ENCODE measurements at places on chromosomes 11 and 22.

DNA sequence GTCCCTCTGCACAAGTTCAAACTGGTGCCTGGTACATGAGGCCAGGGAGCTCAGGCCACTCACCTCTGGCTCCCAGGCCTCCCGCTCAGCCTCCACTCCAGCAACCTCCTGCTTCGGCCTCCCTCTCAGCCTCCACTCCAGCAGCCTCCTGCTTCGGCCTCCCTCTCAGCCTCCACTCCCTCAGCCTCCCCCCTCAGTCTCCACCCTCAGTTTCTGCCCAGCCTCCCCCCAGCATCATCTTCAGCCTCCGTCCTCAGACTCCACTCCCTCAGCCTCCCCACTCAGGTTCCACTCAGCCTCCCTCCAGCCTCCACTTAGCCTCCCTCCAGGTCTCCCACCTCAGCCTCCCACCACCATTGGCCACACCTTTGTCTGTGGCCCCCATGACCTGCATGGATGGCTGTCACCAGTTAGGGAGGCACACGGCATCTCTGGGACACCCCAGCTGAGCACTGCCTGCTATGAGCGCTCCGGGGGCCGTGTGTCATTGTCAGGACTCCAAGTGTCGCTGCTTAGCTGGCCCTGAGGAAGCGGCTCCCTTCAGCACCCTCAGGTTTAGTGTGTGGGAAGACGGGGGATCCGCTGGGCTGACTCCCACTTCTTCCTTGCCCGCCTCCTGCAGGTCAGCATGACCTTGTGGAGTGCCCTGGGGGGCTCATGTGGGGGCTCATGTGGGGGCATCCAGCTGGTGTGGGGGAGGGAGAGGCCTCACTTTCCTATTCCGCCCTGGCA is 39.0 kb downstream of the GRAMD4 start:
- DNase-seq, result no peak

- DNase-seq, result peak; percentile 86
These were observed 20.8 kb upstream of the LINC01488 start for GRCh38 chr11:69460540-69461257.

DNA sequence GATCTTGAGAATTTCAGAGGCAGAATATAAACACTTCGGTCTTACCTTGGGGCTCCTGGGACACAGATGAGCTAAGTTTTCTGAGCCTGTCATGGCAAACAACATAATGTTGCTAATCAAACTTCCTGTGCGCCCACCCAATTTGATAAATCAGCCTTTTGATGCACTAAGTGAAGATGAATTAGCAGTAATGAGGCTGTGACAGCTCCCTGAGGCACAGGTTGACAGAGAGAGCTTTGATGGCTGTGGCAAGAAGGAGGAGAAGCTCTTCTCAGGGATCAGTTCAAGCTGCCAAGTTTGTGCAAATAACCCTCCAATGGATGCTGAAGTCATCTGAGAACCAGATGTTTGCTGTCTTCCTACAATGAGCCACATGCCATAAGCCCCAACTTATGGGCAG is 34.4 kb downstream of the DRD2 start:
- no peak for DNase-seq

DNA sequence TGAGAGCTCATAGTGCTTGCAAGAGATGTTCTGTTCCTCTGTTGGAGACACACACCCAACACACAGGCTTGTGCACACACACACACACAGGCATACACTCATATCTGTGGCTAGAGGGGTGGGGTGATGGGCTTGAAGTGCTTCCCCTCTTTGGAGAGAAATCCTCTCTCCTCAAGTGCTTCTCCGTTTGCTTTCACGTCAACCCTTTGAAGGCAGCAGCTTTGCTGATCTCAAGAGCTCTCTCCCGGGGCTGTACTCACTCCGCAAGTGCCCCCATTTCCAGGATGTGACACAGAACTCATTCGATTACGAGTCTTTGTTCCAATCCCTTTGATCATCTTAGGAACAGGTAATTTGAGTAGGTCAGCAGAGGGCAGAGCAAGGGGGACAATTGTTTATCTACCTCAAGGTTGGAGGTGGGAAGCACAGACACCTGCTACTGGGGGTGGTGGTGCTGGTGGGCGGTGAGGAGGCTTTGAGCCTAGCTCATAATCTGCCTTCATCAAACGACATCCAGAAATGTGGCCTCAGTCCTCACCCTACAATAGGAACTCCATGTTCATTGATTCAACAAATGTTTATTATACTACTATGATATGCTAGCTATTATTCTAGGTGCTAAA is 529.8 kb upstream of the CADM1 start:
- no peak for DNase-seq

GRCh38 chr11:70660889-70661197 is 262.5 kb downstream of the CTTN start:
- no peak for DNase-seq

GRCh38 chr11:45104790-45105084 is 41.7 kb upstream of the PRDM11 start:
- DNase-seq, result no peak

- no peak for DNase-seq
These were observed 81.5 kb downstream of the PDE3B start for GRCh38 chr11:14725150-14725549.

GRCh38 chr11:13896175-13896980 is 66.1 kb upstream of the SPON1 start:
- no peak for DNase-seq

DNA sequence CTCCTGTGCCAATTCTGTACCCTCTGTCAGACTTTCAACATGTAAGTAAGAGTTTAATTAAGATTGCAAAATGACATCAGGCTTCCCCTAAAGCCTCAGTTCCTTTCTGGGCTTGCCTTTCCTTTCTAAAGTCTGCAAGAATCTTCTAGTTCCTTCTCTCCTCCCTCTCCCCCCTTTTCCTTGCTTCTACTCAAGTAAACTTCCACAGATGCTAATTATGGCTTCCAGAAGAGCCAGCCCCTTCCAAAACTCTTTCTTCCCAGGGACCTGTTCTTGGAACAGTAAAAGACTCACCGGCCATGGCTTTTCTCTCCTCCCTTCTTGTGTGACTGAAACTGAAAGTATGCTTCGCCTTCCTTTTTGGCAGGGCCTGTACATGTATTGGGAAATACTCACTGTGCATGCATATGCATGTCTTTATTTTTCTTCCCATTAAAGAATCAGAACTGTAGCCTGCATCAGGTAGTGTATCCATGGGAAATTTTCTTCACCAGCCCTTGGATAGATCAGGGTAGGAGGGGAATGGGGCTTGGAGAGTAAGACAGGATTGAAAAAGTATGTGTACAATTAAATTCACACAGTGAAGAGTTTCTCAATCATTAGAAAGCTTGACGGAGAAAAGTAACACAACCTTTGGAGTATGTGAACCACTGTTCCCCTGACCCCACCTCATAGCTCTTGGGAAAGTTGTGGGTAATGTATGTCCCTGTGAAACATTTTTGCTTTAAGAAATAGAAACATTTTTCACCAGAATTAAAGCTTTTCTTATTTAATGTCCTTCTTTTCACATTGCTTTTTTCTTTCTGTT is at the start of gene CASP1:
Gene CASP1, minus strand, starts transcription at position 332 of the 808 bp plus-strand sequence. Its CDS starts 31 bp downstream, at position 301.
- peak; percentile 48 for DNase-seq

DNA sequence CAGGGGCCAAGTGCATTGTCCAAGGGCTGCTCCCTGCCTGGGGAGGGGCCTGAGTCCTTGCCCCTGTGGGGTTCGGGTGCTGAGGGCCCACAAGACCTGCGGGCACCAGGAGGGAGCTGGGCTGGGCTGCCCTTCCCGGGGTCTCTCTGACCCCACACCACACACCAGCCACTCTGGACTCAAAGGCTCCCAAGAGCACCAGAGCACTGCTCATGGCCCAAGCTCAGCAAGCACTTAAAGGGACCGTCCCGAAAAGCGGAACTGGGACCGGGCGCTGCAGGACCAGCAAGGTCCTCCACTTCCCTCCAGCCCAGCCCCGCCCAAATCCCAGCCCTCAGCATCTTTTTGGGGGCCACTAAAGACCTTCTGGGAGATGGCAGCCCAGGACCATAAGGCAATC is 5.3 kb downstream of the LSP1 start:
- no peak for DNase-seq

DNA sequence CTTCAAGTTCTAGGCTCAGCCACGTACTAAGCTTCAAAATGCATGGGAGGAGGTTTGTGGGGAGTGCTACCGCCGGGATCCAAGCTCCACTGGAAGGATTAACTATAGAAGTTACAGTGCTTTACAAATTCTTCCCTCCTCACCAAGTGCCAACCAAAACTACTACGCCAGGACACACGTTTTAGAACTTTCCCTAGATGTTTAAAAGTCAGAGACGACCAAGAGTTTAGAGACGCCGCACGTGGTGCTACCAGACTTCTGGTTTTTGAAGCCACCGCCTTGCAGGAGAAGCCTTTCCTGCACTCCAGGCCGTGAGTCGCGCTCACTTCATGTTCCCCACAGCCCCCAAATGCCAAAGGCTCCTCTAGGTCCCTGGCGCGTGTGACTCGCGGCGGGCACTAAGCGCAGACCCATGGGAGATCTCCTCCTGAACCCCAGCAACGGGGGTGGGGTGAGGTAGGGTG is 734 bp downstream of the SNU13 start:
- DNase-seq, result peak; percentile 35

DNA sequence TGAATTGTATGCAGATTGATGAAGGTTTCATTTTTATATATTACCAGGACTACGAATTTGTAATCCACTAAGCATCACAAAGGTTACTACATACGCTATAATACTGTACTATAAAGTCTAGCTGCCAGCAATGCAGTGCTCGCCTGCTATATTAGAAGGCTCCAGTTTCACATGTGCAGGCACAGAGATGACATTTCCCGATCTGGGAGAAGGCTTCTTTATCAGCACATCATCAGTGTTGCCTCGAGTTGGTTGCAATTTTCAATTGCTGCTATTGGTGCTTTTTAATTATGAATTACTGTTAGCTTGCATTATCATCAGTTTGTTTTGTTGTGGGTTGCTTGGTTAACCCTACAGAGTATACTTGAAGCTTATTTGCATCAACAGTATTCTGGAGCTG is 143.2 kb upstream of the TEAD1 start:
- DNase-seq, result no peak

GRCh38 chr11:6606471-6607189 is 3.1 kb downstream of the ILK start:
- peak; percentile 93 for DNase-seq

DNA sequence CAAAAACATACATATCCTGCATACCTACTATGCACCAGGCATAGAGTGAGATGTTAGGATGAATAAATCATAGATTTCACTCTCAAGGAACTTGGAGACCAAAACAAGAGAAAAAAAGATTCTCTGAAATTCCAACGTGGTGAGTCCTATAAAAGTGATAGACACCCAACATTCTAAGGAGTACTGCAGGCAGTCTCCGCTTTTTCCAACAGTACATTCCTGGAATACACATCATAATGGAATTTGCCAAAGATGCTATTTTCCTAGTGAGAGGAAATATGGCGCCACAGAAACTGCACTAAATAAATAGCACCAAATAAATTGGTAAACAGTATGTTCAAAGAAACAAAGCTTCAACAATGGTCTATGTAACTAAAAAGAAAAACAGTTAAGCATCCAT is 6.0 kb downstream of the TMEM123 start:
- peak; percentile 74 for DNase-seq

- DNase-seq, result no peak
These were observed 100.9 kb downstream of the CTTN start for GRCh38 chr11:70498976-70499801.

DNA sequence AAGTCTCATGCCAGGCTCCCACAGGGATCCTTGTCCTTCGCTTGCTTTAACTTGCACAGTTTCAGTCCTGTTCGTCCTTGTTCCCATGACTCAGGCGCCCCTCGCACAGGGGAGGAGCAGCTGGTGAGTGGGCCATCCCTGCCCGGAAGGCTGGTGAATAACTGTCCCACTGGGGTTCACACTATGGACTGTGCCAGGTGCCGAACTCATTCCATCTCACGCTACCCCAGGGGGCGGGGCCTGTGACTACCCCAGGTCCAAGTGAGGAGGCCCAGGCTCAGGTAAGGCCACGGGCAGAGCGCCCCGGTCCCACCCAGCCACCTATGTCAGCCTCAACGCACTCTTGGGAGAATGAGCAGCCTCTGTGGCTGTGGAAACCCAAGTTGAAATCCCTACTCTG is 7.2 kb upstream of the CARD10 start:
- DNase-seq, result no peak

DNA sequence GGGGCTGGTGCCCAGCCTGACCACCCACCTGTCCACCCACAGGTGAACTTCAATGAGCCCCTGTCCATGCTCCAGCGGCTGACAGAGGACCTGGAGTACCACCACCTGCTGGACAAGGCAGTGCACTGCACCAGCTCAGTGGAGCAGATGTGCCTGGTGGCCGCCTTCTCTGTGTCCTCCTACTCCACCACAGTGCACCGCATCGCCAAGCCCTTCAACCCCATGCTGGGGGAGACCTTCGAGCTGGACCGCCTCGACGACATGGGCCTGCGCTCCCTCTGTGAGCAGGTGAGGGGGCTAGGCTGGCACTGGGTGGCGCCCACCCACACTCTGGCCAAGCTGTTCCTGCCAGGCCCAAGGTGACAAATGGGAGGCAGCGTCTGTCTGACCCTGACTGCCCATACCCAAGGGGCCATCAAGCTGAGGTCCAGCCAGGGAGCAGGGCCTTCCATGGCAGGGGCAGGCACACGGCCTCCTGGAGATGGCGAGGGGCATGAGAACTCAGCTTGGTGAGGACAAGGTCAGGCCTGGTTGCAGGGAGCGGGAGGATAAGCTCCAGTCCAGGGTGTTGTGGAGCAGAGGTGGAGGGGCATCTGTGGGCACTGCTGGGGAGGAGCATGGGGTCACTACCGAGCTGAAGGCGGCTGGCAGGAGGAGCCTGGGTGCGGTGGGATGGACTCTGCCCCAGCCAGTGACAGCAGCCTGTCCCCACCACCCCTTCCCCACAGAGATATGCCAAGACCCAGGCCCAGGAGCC is 77.7 kb downstream of the MORC2 start:
- peak; percentile 78 for DNase-seq

- DNase-seq, result no peak
These were observed 118.3 kb downstream of the BUD13 start for GRCh38 chr11:116654526-116654925.

DNA sequence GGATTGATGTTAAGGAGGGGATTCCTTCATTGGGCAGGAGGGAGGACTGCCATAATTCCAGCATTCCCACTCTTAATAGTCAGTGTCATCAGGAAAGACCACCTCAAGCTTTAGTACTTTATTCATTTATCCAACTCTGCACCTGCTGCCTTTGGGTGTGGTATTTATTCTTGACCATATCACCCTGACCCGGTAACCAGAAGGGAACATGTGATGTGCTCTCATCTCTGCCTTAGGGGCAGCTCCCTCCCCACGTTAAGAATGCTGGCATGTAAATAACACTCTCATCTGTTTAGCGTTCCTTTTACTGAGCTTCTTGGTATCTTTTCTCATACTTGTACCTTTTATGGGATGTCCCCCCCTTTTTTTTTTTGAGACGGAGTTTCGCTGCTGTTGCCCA is 7.7 kb downstream of the CAT start:
- DNase-seq, result no peak
